Mesendoderm (in vitro differentiated cells): ENCODE measurements at places on chromosomes 3 and 15.
A peak's percentile ranks its signal among the peaks of the same experiment; 100 is the strongest.

DNA sequence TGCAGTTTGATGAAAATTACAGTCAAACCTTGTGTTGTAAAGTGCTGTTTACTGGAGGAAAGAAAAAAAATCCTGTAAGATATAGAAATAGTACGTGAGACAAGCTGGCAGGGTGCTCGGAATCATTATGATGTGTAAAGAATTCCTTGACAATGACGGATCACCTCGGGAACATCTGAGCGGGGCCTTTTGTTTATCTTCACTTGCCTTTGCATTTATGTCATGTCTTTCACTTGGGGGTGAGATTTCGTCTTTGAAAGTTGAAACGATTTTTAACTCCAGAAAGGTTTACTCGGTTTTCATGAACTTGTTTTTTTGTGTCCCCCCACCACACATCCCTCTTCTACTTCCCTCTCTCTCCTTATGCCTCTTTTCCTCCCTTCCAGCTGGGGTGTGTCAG, 128.3 kb upstream of the VEPH1 start:
- no peak for DNase-seq

GRCh38 chr3:179801263-179801662, 148.4 kb downstream of the USP13 start:
- no peak for DNase-seq

DNA sequence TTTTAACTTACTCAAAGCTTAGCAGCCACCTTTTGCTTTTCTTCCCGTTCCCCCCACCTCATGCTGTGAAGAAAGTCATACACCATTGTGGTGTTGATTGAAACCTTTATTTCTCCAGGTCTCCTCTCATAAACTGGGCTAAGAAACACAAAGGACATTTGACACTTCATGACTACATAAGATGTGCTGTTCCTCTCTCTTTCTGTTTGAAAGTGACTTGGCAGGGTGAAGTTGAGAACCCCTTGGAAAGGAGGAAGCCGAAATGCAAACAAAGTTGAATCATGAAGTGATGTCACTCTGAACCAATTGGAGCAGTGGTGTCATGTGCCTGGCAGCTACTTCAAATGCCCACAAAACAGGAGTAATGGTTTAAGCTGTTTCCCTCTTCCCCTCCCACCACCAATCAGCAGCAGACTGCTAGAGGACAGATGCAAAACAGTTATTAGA, 174.7 kb downstream of the IGF1R start:
- peak; percentile 95 for DNase-seq

DNA sequence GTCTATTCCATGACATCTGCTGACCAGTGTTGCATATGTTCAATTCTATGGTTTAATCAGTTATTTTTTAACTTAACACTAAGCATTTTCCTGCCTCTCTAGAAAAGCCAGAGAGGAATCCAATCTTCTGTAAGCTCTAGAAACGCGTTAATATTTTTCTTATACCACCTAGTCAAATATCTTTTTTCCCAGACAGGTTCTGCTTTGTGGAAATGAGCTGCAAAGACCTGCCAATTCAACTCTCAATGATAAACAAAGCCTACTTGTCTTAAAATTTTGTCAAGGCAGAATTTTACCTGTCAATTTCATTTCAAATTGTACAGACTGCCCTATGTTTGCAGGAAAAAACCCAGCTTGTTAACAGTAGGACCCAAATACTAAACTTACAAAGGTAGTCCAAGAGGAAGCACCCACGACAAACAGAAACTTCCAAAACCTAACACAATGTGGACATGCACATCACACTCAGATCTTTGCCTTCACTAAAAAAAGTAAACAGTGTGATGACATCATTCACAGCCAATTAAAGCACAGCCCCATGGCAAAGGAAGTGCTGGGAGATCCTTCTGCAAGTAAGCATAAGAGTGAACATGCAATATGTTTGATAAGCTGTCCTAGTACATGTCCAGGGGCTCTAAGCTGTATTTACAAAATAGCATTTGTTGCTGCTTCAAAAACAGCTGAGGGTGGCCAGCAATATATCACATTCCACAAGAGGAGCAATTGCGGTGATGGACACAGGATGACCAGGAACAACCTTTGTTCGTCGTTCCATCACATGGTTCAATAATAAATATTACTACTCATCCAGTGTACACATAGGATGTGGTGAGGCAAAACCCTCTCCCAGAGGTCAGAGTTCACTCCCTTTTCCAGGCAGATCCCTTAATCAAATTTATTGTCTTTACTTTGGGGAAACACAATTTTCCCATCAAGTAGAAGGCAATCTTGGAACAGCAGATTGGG, 139.4 kb upstream of the TSC22D2 start:
- no peak for DNase-seq

DNA sequence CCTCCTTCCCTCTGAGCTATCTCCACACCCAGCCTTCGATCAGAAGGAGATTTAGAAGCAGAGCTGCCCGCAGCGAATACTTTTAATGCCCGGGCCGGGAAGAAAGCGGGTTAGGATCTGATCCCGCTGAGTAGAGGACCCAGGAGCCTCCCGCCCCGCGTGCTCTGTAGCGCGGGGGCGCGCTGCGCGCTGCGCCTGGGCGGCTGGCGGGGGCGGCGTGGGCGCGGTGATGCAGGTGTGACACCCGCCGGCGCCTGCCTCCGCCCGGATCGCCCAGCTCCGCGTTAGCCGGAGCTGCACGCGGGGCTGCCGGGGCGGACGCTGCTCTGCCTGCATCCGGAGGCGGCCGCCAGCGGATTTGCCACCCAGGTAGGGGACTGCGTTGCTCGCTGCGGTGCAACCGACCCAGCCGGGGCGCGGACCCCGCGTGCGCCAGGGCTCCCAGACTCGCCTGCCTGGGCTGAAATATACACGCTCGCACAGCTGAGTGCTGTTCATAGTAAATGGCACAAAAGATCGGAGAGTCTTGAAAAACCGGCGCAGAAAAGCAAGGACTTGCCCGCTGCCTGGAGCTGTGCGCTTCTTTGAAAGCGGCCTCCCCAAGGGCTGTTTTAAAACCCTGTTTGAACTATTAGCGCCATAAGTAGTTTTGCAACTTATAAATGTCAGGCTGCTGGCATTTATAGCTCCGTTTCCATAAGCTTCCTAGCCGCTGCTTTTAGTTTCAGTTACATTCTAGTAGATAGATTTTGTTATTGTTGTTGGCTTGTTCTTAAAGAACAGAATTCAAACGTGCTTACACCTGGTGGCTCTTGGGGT, at the start of gene SV2B:
Gene SV2B, plus strand, starts transcription at position 263 of the 819 bp plus-strand sequence. CDS start 126,007 bp downstream, outside the sequence.
- peak; percentile 41 for DNase-seq

DNA sequence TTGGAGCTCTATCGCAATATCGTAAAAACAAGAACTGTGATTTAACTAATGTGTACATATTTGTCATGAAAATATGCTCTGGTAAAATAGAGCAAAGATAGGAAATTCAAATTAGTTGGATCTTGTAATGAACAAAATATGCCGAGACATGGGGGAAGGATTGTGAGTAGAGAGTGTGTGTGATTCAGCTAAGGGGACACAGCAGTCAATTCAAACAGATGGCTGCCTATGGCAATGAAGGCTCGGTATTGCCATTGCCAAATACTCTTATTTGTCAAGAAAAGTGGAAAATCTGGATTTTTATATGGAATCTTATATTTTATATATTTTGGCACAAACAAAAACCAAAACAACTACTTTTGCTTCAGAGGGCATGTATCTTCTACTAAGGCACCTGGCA, 227.3 kb upstream of the BCHE start:
- DNase-seq: no peak

DNA sequence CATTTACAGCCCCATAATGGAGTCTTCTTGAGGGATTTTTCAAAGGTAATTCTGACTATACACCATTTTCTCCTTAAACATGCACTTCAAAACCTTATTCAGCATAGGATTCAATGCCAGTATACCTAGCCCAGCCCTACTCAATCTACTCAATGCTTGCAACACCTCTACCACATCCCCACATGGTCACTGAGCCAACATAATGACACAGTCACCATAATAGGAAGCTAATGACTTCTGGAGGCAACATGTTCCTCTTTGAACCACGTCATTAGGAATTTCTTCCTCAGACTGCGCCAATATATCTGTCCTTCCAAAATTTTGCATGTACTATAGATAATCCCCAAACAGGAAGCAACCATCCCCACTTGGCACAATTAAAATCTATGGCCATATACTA, 153.9 kb upstream of the SETMAR start:
- no peak for DNase-seq
